ENCODE measurements at places on chromosomes 3 and 15.
A peak's percentile ranks its signal among the peaks of the same experiment; 100 is the strongest.

- DNase-seq: peak; percentile 25
Observed at GRCh38 chr3:71444028-71444860, 139.3 kb downstream of the FOXP1 start.

DNA sequence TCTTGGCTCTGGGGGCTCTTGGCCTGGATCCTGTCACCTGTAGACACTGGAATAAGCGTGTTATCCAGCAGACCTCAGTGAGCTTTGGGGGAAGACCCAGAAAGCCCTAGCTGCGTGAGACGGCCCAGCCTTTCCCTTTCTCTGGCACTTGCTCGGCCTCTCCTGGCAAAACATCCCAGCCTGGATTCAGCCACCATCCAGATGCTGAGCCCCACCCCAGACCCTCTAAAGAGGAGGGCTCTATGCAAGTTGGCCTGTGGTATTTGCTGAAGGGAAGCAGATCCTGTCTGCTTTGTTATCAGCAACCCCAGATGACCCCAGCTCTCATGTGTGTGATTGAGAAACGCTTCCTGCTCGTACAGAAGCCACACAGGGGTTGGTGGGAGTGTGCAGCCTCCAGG lies 267.2 kb downstream of the FAM43A start:
- DNase-seq: no peak

GRCh38 chr3:70250492-70250891 lies 61.9 kb downstream of the MDFIC2 start:
- no peak for DNase-seq

DNA sequence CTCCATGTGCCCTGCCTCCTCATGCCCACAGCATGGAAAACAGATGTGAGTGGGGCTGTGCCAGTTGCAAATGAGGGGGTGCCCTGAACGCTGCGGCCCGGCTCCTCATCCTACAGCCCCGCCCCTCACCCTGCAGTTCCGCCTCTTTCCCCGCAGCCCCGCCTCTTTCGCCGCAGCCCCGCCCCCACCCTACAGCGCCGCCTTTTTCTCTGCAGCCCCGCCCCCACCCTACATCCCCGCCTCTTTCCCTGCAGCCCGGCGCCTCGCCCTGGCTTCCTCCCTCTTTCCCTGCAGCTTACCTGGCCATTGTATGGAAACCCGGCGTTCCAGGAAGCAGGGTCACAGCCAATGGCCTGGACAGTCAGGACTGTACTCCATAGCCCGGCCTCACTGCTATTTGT lies 284.9 kb downstream of the TLE3 start:
- DNase-seq: no peak

DNA sequence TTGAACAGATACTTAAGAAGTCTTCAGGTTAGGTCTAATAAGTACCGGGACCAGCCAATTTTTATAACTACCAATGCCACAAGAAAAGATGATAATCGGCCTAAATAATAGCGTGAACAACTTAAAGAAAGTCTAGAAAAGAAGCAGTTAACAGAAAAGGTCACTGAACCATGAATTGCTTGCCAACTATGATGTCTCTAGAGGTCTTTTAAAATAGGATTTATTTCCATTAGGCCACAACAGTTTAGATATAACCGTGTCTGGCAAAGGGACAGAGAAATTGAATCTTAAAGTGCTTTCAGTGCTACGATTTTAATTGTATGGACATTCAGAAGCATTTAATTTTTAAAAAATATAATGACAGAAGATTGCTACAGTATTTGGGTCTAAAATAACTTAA lies 1070.4 kb downstream of the ROBO1 start:
- no peak for DNase-seq

DNA sequence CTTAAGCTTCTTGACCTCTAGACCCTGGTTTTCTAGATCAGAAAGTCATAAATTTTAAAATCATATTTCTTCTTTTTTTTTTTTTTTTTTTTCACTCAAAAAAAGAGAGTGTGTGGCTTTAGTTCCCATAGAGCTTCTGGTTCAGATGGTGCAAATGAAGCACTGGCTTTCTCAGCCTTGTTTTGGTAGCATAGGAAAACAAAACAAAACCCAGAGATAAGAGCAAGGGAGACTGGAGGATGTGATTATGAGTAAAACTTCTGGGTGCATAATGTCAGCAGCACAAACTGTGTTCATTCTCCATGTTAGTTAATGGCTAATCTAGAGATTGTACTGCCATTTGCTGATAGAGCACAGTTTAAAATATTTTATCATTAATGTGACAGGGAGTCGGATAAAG lies 55.4 kb downstream of the RARB start:
- no peak for DNase-seq

GRCh38 chr3:15989419-15989818 lies 185.1 kb upstream of the GALNT15 start:
- DNase-seq: no peak

- DNase-seq: no peak
Observed at GRCh38 chr15:66846031-66846430, 144.0 kb downstream of the SMAD6 start.

- no peak for DNase-seq
Observed at GRCh38 chr15:84829428-84829827, 12.3 kb downstream of the ALPK3 start.
